ENCODE measurements at places on chromosomes 3 and 15.

DNA sequence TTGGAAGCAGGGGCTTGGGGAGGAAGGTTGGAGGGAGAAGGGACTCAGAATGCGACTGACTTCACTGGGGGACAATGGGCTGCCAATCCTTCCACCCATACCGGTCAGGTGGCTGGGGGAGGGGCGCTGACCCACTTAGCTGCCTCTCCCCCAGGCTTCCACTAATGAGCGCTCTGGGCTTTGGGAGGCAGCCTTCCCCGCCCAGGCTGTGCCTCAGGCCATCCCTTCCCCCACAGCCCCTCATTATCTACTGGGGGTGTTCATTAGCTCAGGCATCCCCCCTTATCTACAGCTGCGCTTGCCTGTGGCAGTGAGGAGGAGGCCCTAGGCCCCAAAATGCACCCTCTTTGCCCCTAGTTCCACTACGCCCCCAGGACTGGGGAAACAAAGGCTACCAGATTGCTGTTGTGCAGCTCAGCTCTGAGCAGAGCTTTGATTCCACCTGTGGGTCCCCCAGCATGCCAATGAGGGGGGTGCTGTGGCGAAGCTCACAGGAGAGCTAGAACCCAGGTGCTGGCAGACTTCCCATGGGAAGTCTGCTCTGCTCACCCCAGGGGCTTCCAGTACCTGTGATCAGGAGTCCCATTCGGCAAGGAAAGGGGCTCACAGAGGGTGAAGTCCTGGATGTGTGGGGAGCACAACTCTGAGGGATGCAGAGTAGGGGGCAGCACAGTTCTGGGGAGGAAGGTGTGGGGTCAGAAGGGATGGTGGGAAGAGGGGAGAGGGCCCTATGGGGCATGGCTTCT lies 29.4 kb upstream of the SEMA3F start:
- no peak for DNase-seq

GRCh38 chr3:51712038-51712420 lies 5.2 kb downstream of the GRM2 start:
- DNase-seq: no peak

GRCh38 chr3:62135741-62136140 lies 237.6 kb downstream of the FEZF2 start:
- DNase-seq: no peak

- DNase-seq: no peak
Observed at GRCh38 chr15:59313641-59314332, 58.9 kb downstream of the MYO1E start.

- peak; percentile 85 for DNase-seq
Observed at GRCh38 chr3:156483961-156484787, 70.7 kb downstream of the SSR3 start.

DNA sequence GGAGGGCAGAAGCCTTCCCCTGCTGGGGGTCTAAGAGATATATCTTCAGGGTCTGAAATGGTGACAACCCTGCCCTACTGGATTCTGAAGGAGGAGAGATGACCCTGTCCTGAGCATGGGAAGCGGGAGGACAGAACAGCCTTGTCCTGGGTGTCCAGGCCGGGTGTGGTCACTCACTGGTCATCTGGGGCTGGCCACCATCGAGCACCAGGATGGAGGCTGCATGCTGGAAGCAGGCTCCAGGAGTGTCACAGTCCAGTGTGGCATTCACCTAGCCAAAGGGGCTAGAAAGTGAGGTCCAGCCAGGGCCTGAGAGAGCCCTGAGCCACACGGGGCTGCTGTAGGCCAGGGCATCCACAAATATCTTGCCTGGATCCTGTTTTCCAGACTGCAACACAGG lies 5.2 kb downstream of the CDHR4 start:
- DNase-seq: no peak

GRCh38 chr3:67083277-67083676 lies 85.2 kb downstream of the KBTBD8 start:
- DNase-seq: peak; percentile 74

DNA sequence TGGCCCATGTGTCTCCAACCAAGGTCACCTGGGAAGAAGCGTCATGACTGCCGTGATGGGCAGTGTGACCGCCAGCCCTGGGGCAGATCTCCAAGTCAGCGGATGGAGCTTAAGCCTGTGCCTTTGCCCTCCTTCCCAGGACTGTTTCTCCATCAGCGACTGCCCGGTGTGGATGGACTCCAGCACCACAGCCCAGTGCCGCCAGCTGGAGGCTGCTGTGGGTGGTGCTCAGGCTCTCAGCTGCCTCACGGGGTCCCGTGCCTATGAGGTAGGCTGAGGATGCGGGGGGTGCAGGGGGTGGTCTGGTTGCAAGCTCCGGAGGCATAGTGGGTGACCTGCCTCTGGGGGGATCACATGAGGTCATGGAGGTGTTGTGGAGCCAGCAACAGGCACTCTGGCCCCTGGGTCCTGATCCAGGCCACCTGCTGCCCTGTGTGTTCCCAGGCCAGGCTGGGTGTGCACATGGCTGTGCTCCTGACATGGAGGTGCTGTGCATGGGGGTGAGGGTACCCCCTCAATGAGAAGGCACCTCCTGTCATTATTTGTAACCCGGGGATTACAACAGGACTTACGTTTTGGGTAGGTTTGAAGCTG lies 19.0 kb downstream of the XYLB start:
- no peak for DNase-seq

DNA sequence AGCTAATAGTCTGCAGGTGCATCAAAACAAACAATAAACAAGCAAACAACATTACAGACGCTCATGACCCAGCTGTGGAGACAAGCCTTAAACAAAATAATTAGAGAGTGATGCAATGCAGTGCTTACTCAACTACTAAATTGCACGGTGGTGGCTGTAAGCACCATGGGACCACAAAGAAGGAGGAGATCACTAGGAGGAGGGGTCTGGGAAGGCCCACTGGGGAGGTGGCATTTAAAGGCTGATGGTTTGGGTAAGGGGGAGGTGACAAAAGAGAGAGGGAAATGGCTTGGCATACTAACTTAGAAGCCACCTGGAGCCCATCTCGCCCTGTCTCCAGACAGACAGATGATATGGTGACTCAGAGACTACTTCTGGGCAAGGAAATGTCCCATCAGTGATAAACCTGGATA lies 516.7 kb downstream of the FOXP1 start:
- DNase-seq: peak; percentile 60

DNA sequence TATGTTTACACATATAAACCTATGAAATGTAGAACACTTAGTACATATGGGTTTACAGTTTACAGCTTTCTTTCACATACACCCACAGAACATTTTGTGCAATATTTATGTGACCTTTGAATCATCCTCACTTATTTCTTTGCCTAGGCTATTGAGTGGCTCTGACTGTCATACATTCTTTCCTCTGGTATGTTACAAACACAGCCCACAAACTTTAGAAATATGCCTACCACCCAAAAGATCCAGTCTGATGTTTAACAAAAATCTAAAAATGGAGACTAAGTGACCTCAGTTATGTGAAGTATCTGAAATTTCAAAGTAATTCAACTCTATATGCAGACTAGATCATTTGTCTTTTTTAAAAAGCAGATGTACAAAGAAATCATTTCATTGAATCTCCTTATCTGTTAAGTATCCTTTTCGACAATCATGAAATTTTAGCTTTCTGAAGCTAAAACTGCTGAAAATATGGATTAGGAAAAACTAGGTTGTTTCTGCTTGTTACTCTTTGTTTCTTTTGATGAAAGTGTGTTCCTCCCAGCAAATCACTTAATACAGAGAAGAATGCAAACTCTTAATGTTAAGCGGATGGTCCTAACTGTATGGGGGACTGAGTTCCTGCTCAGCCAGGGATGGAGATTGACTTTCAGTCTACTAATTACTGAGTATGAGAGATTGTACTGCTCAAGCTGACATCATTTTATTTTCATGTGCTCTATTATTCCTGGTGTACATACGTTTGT lies 27.7 kb downstream of the CCDC54 start:
- DNase-seq: no peak

- no peak for DNase-seq
Observed at GRCh38 chr3:114929971-114930732, 216.9 kb downstream of the ZBTB20 start.

DNA sequence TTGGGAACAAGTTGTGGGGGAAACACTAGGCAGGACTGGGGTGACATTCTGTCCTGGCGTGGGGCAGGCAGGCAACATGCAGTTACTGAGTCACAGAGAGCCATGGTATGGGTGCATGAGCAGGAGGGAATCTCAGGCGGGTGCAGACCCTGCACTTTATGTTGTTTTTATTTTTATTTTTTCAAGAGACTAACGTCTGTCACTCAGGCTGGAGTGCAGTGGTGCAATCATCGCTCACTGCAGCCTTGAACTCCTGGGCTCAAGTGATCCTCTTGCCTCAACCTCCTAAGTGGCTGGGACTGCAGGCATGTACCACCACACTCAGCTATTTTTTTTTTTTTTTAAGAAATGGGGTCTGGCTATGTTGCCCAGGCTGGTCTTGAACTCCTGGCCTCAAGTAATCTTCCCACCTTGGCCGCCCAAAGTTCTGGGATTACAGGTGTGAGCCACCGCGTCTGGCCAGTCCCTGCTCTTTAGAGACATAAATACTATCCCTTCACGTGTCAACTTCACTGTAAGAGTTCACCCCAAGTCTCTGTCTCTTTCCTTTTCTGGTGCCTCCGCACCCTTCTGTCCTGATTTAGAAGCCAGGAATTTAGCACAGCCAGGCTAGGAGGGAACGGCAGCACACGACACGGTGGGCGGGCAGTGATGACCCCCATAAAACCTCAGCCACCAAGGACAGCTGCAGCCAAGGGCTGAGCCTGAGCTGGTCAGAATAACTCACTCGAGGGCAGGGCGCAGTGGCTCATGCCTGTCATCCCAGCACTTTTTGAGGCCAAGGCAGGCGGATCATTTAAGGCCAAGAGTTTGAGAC lies 72.8 kb upstream of the IQSEC1 start:
- DNase-seq: no peak

DNA sequence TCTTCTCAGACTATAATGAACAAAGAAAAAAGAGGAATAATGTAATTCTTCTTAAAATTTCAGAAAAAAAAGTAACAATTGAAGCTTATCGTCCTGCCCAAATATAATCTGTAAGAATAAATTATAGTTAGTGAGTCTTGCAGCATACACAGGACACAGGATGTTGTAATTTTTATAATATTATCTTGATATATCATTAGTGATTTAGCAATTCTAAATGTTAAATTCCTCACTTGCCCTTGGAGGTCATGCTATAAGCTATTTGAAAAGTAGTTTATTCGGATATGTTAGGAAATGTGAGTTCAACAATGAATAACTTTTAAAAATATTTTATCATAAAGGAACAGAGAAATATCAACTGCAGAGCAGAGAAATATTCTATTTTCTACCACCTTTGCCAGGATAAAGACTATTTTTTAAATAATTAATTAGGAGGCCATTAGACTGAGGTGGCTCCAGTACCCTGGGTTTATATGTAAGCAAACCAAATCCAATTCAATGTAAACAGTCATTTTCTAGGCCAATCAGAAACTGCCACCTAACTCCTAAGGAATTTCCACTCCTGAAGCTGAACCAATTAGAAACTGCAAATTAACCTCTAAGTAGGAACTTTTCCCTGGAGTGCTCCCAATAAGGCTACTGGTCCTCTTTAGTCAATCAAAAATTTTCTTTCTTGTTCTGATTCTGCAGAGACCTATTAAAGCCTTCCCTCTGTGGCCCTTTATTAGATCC lies 1109.3 kb downstream of the ROBO2 start:
- DNase-seq: no peak

GRCh38 chr3:72746430-72747411 lies 101.5 kb downstream of the SHQ1 start:
- no peak for DNase-seq

DNA sequence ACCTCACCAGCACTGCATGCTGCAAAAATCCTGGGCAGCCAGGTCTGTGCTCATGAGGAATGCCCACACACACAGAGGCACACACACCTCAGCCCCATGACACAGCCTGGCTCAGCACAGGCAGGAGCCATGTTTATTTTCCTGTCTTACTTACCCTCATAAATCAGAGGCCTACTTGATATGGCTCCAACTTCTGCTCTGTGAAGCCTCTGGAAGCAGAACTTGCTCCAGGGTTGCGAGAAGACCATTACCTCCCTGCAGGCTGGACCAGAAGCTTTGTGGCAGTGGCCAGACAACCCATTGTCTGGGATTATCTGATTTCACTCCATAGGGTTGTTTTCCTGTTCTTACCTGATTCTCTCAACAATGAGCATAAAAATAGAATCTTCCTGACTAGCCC lies 43.8 kb upstream of the CMTM8 start:
- no peak for DNase-seq

DNA sequence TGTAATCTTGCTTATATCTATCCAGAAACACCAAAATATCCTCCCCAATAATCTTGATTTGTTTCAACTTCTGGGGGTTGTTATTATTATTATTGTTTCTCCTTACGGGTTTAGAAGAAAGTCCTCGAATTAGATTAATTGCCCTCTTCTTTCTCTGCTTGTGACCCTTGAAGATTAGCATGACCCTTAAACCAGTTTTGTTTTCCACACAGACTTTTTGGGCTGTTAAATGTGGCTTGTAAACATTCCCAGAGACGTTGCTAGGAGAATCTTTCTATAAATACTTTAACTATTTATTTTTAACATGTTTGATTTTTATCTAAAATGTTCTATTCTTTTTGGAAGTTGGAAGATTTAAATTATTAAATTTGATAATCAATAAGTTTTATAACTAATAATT lies 4.3 kb upstream of the SUCNR1 start:
- no peak for DNase-seq

- DNase-seq: no peak
Observed at GRCh38 chr15:79657722-79658121, 225.6 kb downstream of the MINAR1 start.

DNA sequence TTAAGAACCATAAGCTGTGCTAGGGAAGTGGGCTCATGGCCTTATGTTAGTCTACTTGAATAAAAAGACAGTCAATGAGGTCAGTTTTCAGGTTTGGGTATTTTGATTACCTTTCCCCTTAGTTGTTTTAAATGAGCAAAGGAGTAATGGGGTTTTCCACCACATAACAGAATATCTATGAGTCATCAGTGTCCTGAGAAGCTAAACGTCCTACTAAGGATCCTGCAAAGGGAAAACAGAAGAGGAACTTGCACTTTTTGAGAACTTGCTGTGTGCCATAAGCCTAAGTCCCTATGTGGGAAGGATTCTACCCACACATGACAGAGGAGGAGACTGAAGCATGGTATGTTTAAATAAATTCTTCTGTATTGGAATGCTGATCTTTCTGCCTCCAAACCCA lies 292.8 kb upstream of the TMC3 start:
- no peak for DNase-seq

DNA sequence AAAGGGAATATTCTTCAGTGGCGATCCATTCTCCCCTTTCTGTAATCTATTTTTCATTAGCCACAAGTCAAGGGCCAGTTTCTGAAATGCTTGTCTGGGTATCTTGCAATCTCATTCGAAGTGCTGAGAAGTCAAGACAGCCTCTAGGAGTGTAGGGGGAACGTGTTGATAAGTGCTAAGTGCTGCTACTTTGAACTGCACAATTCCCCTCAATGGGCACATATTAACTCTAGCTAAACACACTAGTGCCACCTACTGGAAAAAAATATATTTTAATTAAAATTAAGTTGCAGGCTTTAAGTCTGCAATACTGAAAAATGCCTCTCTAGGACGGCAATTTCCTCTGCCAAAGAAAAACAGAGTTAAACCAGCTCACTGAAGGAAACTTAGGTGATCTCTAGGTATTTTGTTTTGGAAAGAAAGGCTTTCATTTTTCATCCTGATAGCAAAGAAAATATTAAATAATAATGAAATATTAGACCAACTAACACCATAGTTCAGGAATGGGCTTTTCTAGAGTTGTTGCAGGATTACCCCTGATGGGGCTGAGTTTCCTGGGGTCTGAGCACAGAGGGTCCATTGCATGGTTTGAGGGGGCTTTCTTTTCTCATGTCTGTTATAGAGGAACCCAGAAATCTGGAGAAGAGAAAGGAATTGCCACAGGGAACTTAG lies 181.9 kb upstream of the KBTBD8 start:
- DNase-seq: peak; percentile 55

GRCh38 chr15:84603630-84604379 lies 3.0 kb downstream of the ZSCAN2 start:
- DNase-seq: no peak

All from activated CD4-positive, alpha-beta T cell treated with anti-CD3 and anti-CD28 coated beads, Interleukin-10, Interleukin-2, amounts not matched to agents 100 ng/mL and 50 ng/mL, durations not matched to agents 16 hours and 8 hours (primary cell).